Gastrocnemius medialis (tissue), 4 donors: ENCODE measurements at places on chromosomes 3 and 15.

GRCh38 chr3:133880287-133880686 is 15.4 kb downstream of the RAB6B start:
- no peak for DNase-seq

DNA sequence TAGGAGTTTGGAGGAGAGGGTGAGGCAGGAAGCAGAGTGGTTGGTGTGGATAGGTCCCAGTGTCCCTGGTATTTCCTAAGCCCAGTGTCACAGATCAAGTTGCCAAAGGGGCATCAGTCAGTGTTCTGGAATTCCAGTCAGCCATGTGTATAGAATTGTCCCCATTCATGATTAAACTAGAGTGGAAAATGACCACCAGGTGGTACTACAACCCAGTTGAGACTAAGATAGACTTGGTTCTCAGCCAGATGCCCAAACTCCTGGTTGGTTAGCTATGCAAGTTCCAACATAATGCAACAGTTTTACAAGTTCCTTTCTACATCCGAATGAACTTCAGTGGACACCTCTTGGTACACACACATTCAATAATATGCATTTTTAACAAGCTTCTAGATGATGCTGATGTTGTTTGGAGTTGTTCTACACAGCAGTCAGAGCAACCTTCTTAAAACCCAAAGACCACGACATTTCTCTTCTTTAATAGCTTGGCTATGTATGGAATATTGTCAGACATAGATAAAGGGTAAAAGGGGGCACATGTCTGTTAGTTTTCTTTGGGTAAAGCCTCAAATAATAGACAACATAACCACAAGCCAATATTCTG is 8.4 kb upstream of the ATR start:
- no peak for DNase-seq

- DNase-seq: no peak
Measured at GRCh38 chr3:55330355-55330754, 156.8 kb downstream of the WNT5A start.

GRCh38 chr3:122519693-122520092 is 5.0 kb upstream of the KPNA1 start:
- no peak for DNase-seq

DNA sequence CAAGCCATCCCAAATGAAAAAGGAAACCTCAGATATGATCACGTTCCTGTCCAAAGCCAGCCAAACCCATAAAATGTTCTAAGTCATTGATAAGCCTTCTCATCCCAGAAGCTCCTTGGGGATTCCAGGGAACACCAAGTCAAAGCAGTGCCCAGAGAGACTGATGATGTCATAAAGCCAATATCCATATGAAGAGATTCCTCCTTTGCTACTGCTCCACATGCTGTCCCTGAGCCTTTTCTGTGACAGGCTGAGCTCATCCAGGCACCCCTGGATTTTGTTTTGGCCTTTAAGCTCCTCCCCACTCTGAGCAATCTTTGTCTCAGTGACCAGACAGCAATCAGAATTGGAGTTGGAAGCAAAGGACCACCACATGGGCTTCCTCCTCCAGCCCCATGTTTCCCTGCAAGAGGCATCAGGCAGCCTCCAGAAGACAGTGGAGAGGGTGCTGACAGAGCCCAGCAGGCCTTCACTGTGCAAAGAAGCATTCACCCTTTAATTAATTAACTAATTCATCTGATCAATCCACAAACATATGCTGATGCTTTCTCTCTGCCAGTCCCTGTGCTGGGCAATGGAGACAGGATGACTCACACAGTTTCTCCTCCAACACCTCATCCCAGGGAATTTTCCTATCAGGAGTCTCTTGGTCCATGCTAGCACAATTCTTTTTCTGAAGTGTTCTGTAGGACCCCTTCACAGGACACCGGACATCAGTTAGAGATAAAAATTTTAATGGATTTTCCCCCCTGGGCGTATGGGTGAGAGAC is 25.0 kb downstream of the MEX3B start:
- DNase-seq: no peak

- DNase-seq: no peak
Measured at GRCh38 chr3:95394286-95394685, 1331.4 kb downstream of the NSUN3 start.

DNA sequence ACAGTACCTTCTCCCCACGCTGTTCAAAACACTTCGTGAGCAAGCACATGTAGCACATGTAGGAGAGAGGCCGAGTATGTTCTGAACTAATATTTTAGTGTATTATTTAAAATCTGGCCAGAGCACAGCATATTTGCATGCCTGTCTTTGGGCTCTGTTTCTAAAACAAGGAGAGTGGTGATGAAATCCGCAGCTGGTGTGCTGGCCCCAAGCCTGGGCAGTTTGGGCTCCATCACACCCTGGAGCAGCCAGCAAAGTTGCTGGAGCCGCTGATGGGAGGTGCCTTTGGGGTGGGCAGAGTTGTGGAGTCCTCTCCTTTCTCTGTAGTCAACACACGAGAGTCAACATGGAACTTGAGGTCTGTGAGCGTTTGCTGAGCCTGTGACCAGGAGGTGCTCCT is 116.6 kb downstream of the SLCO3A1 start:
- peak; percentile 39 for DNase-seq

GRCh38 chr3:70824078-70824477 is 511.6 kb upstream of the MDFIC2 start:
- no peak for DNase-seq

GRCh38 chr15:96272427-96272826 is 58.1 kb upstream of the NR2F2 start:
- DNase-seq: no peak

DNA sequence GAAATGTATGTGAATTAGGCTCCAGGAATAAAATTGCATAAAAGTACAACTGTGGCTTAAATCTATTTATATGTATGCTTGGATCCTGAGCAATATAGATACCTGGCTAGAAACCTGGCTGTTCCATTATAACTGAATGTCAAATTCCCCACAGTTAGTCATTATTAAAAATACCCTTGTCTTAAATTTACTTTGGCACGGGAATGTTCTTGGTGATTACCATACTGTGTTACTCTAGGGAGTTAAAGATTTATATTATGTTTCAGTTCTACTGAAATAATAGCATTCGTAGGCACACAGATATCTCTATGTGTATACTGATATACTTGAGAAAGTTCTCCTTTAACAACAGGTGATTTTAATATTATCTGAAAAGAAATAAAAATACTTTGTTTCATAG is 394.1 kb downstream of the PTPRG start:
- no peak for DNase-seq

DNA sequence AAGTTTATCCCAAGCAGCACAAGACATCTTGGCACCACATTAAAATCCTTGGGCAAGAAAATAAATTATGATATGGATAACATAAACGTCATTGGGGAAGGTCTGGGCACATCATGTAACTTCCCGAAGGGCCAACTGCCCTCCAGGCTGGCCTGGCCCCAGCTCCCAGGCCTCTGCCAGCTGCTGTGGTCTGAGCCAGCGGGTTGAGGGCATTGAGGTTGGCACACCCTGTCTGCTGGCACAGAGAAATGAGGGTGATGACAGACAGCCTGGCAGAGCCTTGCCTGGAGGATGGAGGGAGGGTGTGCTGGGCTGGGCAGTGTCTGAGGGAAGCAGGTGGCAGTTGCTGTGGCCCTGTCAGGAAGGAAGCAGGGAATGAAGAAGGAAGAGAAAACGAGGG is 3.3 kb upstream of the RBSN start:
- peak; percentile 92 for DNase-seq

DNA sequence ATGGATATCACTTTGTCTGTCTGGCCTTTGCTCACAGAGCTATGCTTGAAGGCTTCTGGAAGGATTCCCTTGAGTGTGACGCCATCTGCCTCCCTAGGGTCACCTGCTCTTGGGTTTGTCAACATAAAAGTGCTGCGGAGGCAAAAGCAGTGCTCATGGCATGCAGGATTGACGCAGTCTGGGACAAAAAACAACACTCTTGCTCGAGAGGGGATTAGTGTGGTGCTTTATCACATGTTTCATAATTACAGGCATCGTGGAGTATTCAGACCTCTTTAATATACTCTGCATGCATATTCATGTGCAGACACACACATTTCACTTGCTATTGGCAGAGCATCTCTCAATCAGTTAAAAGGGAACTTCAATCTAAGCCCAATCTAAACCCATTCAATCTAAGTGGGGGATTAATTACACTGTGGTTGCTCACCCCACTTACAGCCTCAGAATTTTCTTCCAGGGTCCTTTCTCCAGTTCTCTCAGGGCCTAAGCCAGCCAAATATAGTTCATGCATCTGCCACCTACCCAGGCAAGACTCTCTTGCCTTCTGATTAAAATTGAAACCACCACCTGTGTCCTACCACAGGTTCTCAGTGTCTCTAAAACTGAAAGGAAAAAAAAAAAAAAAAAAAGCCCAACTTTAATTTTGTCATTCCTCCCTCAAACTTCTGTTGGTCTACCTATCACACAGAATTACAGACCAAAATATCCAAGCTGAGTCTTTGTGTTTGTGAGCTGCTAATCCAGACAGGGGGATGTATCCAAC is 75.6 kb downstream of the BFSP2 start:
- no peak for DNase-seq

DNA sequence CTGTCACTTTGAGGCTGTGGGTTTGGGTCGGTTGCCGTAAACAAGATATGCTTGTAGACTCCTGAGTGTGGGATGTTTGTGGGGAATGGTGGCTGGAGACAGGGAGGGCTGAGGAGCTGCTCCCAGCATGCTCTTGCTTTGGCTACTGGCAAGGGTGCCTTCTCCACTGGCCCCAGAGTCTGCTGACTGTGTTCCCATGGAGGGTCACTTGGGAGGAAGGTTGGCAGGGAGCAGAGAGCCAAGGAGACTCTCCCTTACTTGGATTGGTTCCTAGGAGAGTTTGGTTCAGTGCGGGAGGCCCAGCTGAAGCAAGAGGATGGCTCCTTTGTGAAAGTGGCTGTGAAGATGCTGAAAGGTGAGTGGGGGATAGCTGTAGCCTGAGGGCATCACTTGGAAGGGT is 11.8 kb downstream of the TYRO3 start:
- no peak for DNase-seq

GRCh38 chr15:100849021-100849854 is 30.4 kb upstream of the ALDH1A3 start:
- no peak for DNase-seq

DNA sequence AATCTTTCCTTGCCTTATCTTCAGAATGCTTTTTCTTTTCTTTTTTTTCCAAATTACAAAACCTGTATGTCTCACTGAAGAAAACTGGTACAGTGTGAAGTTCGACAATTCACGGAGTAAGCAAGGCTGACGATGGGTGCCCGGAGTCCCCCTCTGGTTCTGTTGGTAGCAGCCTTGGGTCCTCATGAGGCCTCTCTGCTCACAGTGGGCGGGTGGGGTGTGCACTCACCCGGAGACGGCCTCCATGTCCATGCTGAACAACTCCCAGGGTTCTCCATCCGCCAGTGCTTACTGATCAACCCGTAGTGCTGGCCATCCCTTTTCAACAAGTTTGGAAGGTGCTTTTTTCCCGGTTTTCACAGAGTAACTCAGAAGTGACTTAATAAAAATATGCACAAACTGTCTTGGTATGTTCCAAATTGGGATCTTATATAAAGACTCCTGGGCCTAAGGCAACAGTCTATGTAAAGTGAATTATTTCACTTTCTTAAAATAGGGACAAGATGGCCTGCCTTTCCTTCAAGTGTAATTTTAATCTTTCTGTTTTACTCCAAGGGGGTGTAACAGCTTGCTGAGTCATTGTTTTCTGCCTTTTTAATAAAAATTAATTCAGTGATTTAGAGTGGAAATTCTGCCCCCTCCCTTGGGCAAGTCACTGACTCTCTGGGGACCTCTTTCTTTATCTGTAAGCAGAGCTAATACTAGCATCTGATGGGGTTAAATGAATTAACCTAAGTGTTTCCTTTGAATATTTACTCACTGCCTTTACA is 23.7 kb downstream of the LRRK1 start:
- DNase-seq: no peak

- DNase-seq: peak; percentile 22
Measured at GRCh38 chr3:38834110-38834509, 18.1 kb upstream of the SCN10A start.

DNA sequence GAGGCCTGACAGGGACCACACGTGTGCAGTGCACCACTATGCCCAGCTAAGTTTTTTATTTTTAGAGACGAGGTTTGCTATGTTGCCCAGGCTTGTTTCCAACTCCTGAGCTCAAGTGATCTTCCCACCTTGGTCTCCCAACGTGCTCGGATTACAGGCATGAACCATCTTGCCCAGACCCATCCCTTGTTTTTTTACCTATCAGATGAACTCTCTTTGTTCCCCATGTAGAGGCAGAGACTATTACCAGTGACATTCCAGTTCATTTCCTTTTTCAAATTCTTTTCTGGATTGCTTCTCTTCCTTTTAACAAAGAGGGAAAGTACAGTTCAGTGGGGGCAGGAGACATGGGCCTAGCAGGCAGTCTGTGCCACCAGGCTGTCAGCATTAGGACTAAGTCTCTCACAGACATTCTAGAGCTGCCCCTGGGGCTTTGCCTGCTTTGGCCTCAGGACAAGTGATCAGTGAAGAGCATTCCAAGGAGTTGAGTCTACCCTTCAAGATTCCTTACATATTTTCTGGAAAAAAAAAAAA is 103.5 kb upstream of the SLC7A14 start:
- peak; percentile 22 for DNase-seq

- DNase-seq: no peak
Measured at GRCh38 chr15:81548365-81549130, 174.5 kb upstream of the TMC3 start.

DNA sequence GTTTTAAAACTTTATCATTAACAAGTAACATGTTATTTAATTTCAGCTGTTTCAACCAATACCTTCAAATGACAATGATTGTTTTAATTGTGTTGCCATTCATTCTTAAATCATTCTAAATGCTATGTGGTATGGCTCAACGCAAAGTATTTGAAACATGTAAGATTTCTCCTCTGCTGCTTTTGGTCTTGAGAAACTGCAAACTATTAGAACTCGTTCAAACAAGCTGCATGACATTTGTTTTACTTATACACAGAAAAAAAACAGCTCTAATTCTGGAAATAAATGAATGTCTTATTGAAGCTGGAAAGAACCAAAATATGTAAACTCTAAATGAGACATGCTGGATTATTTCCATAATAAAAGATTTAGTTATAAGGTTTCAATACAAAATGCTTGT is 29.3 kb downstream of the FBN1 start:
- DNase-seq: no peak

DNA sequence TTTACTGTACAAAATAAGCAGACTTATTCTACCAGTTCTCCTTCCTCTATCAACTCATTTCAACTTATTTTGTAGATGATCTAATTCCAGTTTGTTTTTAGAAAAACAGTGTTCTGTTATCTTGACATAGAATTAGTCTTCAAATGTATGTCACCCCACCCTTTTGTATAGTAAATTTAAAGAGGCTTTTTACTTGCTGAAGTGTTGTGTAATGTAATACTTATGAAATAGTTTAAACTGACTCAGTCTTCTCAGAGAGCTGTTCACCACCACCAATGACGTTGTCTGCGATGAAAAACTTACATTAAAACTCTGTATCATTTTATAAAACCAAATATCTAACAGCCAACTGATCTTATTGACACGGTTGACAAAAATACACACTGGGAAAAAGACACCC is 82.9 kb downstream of the RAP2B start:
- DNase-seq: no peak

DNA sequence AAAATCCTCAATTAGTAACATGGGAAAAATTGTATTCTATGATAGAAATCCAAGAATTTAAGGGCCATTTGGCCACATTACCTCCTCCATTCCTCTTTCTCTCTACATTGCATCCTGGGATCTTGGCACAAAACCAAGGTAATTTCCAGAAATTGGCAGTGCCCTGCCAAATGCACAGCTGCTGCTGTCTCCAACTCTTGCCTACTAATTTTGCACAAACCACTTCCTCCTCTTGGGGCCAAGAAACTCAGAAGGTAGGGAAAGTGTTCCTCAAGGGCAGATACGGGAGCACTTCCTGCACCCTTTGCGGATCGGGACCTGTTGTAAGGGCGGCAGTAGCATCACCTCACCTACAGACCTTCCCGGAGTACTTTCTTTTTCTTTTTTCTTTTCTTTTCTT is 57.8 kb downstream of the MAP3K13 start:
- no peak for DNase-seq
